ENCODE measurements at places on chromosomes 6 and 20. TPM values are rescaled to one million over a fixed set of nuclear protein-coding genes. Genes with fewer than 3 reads are reported as not detected.

DNA sequence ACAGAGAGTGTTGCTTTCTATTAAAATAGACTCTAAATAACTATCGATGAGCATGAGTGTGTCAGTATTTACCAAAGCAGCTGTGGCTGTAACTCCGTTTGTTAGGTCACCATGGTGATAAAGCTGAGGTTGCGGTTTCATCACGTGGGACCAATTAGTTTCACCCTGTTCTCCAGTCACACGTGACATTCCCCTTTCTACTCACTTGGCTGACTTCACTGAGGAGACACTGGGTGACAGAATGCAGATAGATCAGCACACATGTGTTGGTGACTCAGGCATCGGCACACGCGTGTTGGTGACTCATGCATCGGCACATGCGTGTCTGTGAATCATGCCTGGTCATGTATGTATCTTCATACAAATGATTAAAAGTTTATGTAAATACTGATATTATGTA lies 285.4 kb downstream of the THBS2 start:
- no peak for DNase-seq

Gene LRFN2
- 1.2 TPM for polyA plus RNA-seq

DNA sequence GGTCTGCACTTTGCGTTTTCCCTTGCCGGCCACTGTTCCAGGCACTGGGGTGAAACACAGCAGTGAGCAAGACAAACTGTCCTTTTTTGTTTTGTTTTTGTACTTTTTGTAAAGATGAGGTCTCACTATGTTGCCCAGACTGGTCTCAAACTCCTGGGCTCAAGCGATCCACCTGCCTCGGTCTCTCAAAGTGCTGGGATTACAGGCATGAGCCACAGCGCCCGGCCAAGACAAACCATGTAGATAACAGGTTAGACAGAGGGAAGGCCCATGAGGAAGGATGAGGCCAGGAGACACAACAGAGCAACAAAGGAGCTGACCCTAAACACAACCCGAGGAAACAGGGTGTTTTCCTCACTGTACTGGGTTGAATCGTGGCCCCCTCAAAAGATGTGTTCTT lies 165.4 kb downstream of the NFATC2 start:
- no peak for DNase-seq

- no peak for DNase-seq
Observed at GRCh38 chr20:8335495-8336195, 203.6 kb downstream of the PLCB1 start.

Gene RMND1
- polyA plus RNA-seq = 45.4 TPM

Measured in right renal cortex interstitium (tissue), 3 donors.